ENCODE measurements at places on chromosomes 1 and 21. TPM values are rescaled to one million over a fixed set of nuclear protein-coding genes. Genes with fewer than 3 reads are reported as not detected.

DNA sequence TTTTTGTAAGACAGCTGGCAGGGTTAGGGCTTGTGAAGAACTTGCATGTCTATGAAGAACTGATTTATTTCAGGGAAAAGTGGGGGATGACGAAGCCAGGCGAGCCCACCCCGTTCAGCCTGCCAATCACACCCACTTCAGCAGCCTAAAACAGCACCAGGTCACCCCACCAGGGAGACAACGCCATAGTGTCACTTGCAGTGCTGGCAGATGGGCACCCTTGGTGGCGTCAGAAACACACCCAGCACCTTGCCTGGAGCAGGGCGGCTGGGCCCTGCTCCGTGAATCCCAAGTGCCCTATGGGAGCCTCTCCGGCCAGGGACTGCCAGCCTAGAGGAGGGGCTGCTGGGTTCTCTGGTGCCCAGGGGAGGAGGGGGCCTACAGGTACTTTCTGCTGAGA is 5.0 kb upstream of the NADK start:
- H3K4me1 ChIP-seq = peaks cover 5% of the 10 kb centered on the region
- DNase-seq = no peak
- peaks cover 36% of the 10 kb centered on the region for H3K36me3 ChIP-seq
- H3K27me3 ChIP-seq = no peaks in the 10 kb centered on the region
- H3K4me3 ChIP-seq = no peak overlapping the region

DNA sequence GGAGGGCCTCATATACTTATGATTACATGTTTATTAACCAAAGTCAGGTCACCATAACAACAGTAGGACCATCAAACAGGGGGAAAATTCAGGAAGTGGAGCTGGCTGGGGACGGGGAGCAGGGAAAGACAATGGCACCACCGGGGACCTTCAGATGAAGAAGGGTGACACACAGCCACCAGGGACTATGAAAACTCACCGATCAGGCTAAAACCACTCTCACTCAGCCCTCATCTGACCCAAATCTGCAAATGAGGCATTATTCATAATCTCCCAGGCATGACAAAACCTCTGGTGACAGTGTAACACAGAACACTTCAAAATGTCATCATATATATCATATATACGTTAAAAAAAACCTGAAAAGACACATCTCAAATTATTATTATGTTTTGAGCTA is 11.2 kb downstream of the MKNK1 start:
- H3K4me3 ChIP-seq = no peak overlapping the region
- no peak overlapping the region for H3K27ac ChIP-seq
- DNase-seq = no peak
- no peaks in the 10 kb centered on the region for H3K27me3 ChIP-seq

GRCh38 chr1:85125891-85126290 is 74.9 kb downstream of the SYDE2 start:
- H3K27me3 ChIP-seq = no peaks in the 10 kb centered on the region
- H3K4me1 ChIP-seq = no peaks in the 10 kb centered on the region
- no peak for DNase-seq
- H3K36me3 ChIP-seq = no peaks in the 10 kb centered on the region
- no peak overlapping the region for H3K27ac ChIP-seq

- no peak for DNase-seq
- H3K4me1 ChIP-seq = no peaks in the 10 kb centered on the region
- H3K27ac ChIP-seq = no peak overlapping the region
- H3K27me3 ChIP-seq = no peaks in the 10 kb centered on the region
- no peak overlapping the region for H3K4me3 ChIP-seq
These were observed 217.2 kb downstream of the RPS6KC1 start for GRCh38 chr1:213268221-213268620.

DNA sequence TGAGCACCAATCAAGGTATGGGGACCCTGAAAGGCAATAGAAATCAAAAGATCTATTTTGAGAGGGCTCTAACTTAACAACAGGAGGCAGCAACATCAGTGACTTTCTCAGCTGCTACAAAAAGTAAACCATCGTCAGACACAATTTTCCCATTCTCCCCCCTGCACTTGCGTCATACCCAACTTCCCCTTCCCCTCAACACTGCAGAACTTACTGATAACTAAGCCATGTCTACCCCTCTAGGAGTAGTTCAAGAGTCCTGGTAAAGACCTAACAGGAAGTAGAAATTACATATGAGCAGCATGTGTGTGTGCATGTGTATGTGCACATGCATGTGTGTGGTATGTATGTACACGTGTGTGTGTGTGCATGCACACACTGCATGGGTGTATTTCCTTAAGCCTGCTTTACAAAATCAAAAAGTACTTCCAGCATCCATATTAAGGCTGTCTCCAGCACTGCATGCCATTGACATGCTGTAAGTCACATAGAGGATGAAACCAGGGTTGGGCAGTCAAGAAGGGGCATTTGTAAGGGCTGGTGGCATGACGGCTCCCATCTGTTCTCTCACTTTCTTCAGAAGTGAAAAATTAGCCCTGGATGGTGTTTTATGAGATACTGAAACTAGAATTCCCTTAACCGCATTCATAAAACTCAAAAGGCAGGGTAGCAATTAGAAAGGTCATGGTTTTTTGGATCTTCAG is 460.1 kb upstream of the RUNX1 start:
- H3K4me1 ChIP-seq = peaks cover 17% of the 10 kb centered on the region
- no peak overlapping the region for H3K27ac ChIP-seq
- no peak for DNase-seq
- no peaks in the 10 kb centered on the region for H3K27me3 ChIP-seq
- H3K4me3 ChIP-seq = no peak overlapping the region
- H3K36me3 ChIP-seq = no peaks in the 10 kb centered on the region

DNA sequence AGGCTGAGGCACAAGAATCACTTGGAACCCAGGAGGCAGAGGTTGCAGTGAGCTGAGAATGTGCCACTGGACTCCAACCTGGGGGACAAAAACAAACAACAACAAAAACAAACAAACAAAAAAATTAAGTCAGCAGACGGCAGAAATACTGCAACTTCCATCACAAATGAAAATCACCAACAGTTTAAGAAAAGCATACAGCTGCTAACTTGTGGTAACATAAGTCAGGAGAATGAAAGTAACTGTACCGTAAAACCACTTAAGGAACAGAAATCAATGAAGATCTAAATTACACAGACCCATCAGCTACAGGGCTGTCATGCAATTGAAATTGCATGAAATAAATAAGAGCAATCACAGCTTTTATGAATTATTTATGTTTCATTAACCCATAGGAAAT is 25.0 kb downstream of the MCOLN2 start:
- H3K36me3 ChIP-seq = no peaks in the 10 kb centered on the region
- no peaks in the 10 kb centered on the region for H3K4me1 ChIP-seq
- H3K27me3 ChIP-seq = no peaks in the 10 kb centered on the region
- no peak overlapping the region for H3K27ac ChIP-seq

DNA sequence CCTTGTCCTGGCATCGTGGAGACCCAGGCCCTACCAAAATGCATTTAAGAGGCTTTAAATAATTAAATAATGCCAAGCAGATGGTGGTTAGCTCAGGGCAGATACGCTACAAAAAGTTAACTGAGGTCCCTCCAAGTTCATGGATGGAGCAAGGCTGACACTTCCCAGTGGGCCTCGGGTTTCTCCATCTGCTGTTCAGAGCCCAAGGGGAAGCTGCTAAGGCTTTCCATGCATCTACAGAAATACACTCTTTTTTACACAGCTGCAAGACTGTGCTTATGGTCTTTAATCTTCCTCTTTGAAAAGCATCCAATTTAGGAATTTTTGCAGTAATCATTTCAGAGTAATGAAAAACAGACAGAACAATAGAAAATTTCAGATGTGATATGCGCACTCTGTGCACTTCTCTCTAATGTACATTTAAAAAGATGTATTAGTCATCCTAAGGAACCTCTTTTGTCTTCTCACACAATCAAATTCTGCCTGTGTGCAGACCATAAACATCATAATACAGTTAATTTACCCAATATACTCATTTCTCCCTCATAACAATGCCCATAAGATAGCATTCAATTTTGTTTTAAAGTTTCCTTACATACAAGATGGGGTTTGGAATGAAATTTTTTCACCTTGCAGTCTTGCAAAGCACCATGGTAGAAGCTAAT is 173.2 kb upstream of the ATP1B1 start:
- no peak for DNase-seq
- H3K4me3 ChIP-seq = no peak overlapping the region
- H3K27ac ChIP-seq = no peak overlapping the region
- no peaks in the 10 kb centered on the region for H3K36me3 ChIP-seq

DNA sequence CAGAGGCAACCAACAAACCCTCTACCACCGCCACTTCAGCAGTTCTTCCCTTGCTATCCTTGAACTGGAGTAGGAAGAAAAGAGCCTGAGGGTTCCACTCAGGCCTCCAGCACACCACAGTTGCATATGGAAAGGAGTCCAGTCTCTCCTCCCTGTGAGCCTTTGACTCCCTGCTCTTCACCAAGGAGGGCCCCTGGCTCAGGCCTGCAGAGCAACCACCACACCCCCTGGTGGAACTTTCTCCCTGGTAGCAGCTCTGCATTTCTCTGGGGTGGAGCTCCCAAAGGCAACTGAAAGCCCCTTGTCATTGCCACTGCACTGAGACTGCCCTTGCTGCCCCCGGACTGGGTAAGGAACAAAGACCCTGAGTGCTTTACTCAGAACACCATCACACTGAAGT is 1021.5 kb upstream of the ADGRL2 start:
- H3K27me3 ChIP-seq = no peaks in the 10 kb centered on the region
- no peaks in the 10 kb centered on the region for H3K4me1 ChIP-seq
- H3K27ac ChIP-seq = no peak overlapping the region
- DNase-seq = no peak
- H3K36me3 ChIP-seq = no peaks in the 10 kb centered on the region
- H3K4me3 ChIP-seq = no peak overlapping the region

GRCh38 chr1:45035631-45036301 is 23.7 kb downstream of the UROD start:
- no peak overlapping the region for H3K27ac ChIP-seq
- H3K27me3 ChIP-seq = no peaks in the 10 kb centered on the region
- no peaks in the 10 kb centered on the region for H3K4me1 ChIP-seq
- DNase-seq = no peak
- H3K36me3 ChIP-seq = no peaks in the 10 kb centered on the region

GRCh38 chr1:12499539-12500240 is 118.3 kb downstream of the DHRS3 start:
- DNase-seq = no peak
- H3K36me3 ChIP-seq = no peaks in the 10 kb centered on the region
- no peaks in the 10 kb centered on the region for H3K27me3 ChIP-seq
- H3K4me3 ChIP-seq = no peak overlapping the region
- no peak overlapping the region for H3K27ac ChIP-seq
- H3K4me1 ChIP-seq = no peaks in the 10 kb centered on the region

- peaks cover 30% of the 10 kb centered on the region for H3K4me1 ChIP-seq
- DNase-seq = no peak
- H3K27ac ChIP-seq = no peak overlapping the region
- H3K36me3 ChIP-seq = no peaks in the 10 kb centered on the region
- H3K27me3 ChIP-seq = no peaks in the 10 kb centered on the region
- H3K4me3 ChIP-seq = no peak overlapping the region
These were observed 12.2 kb upstream of the MIXL1 start for GRCh38 chr1:226211181-226211821.

DNA sequence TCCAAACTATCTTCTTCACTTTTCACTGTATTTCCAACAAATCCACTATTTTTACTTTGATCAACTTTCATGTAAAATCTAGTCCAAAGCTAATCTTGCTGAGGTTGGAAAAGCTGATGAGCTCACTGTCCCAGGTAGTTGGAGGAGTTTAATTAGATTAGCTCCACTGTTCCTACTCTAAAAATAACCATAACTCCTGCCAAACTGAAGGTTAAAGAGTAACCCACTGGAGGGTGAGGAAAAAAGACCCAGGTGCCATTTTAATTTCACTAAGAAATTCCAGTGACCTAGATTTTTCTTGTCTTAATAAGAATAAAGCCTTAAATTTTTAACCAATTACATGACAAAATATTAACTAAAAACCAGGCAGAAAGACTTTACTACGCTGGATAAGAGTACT is 15.3 kb downstream of the DCAF8 start:
- H3K4me3 ChIP-seq = no peak overlapping the region
- no peaks in the 10 kb centered on the region for H3K27me3 ChIP-seq
- peaks cover 5% of the 10 kb centered on the region for H3K36me3 ChIP-seq
- H3K27ac ChIP-seq = no peak overlapping the region
- DNase-seq = no peak
- H3K4me1 ChIP-seq = peaks cover 10% of the 10 kb centered on the region

The GBP7 gene
- not detected for total RNA-seq

The SPEN gene
- 47.2 TPM for total RNA-seq

The DMRTA2 gene
- 39.1 TPM for total RNA-seq

The SLAMF6 gene
- total RNA-seq = not detected

The FCAMR gene
- not detected for total RNA-seq

The NEGR1 gene
- 0.99 TPM for total RNA-seq

The CELSR2 gene
- total RNA-seq = 2.6 TPM

The TNFRSF18 gene
- 0.93 TPM for total RNA-seq
